ENCODE measurements at places on chromosomes 5 and 9. TPM values are rescaled to one million over a fixed set of nuclear protein-coding genes. Genes with fewer than 3 reads are reported as not detected.
A peak's percentile ranks its signal among the peaks of the same experiment; 100 is the strongest.

DNA sequence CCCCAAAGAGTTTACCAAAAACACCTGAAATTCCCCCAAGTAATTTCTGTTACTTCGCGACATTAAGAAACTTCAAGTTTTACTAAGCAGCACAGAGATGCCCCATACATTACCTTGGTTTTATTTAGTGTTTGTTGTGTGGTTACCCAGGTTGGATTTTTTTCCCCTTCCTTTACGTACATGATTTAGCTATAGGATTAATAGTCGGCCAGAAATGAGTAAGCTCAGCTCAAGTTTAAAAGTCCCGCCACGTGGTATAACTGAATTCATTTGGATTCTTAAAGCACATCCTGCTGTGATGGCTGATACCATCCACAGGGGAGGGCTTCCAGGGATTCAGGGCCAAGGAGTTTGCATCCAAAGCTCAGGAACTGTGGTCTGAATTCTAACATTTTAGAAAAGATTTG lies 75.9 kb downstream of the DAP start:
- no peaks in the 10 kb centered on the region for H3K4me1 ChIP-seq
- no peak for DNase-seq
- no peaks in the 10 kb centered on the region for H3K27me3 ChIP-seq
- H3K27ac ChIP-seq: no peak overlapping the region
- no peak overlapping the region for H3K4me3 ChIP-seq

PAX5 gene
- 15.9 TPM for polyA plus RNA-seq

C5orf52 gene
- polyA plus RNA-seq: not detected

STPG3 gene
- not detected for polyA plus RNA-seq

DNA sequence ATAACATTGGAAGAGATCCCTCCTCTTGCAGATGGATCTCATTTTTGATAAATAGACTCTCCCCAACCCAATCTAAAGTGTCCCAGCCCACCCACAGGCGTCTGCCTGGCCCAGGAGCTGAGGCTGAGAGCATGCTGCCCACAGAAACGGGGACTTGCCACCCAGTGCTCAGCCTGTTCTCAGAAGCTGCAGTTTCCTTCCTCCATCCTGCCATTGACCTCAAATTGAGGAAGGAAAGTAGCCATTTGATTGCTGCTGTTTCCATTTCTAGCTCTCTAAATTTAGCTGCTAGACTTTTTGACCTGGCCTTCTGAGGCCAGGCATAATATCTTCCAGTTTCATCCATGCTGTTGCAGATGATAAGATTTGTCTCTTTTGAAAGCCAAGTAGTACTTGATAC lies 31.1 kb upstream of the FRMD3 start:
- H3K36me3 ChIP-seq: no peaks in the 10 kb centered on the region
- peaks cover 14% of the 10 kb centered on the region for H3K4me1 ChIP-seq
- H3K27ac ChIP-seq: no peak overlapping the region
- DNase-seq: no peak

GRCh38 chr9:115204904-115205453 lies 87.0 kb upstream of the TNC start:
- no peak overlapping the region for H3K27ac ChIP-seq
- H3K36me3 ChIP-seq: no peaks in the 10 kb centered on the region
- H3K4me1 ChIP-seq: no peaks in the 10 kb centered on the region
- H3K4me3 ChIP-seq: no peak overlapping the region

SLC45A2 gene
- not detected for polyA plus RNA-seq

- H3K36me3 ChIP-seq: no peaks in the 10 kb centered on the region
- H3K4me1 ChIP-seq: peaks cover 34% of the 10 kb centered on the region
- H3K27ac ChIP-seq: no peak overlapping the region
Measured at GRCh38 chr9:19283072-19283710, 52.7 kb downstream of the DENND4C start.

DNA sequence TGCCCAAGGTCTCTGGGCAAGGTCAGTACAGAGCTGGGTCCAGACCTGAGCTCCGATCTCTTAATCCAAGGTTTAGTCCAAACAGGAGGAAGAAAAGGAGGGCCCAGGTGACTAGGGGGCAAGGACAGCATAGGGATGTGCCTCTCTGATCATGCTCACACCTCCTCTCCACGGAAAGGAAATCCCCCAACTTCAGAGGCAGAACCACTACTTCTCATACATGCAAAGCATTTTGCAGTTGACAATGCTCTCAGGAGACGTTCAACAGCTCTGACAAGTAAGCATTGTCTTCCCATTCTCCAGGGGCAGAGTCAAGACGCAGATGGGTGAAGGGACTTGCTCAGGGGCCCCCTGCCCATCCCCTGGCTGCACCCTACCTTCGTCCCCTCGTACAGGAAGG lies 8.7 kb upstream of the CORO2A start:
- H3K27me3 ChIP-seq: no peaks in the 10 kb centered on the region
- no peak for DNase-seq
- no peak overlapping the region for H3K27ac ChIP-seq
- H3K36me3 ChIP-seq: peaks cover 35% of the 10 kb centered on the region

DNA sequence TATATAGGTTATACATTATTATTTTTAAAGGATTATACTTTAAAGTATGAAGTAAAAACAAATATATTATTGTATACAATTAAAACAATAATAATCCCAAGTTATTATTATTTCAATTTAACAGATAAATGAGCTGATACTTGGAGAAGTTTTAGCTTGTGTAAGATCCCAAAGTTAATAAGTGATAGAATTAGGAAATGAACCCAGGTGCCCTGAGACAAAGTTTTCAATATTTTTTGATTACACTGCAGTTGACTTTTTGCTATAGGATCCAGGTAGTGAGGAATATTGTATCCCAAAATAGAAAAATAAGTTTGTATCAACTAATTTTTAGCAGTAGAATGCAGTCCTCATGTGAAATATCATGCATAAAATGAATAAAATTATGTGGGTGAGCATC lies 543.2 kb upstream of the ZNF608 start:
- no peaks in the 10 kb centered on the region for H3K4me1 ChIP-seq
- no peak for DNase-seq
- H3K27ac ChIP-seq: no peak overlapping the region
- H3K27me3 ChIP-seq: no peaks in the 10 kb centered on the region

DNA sequence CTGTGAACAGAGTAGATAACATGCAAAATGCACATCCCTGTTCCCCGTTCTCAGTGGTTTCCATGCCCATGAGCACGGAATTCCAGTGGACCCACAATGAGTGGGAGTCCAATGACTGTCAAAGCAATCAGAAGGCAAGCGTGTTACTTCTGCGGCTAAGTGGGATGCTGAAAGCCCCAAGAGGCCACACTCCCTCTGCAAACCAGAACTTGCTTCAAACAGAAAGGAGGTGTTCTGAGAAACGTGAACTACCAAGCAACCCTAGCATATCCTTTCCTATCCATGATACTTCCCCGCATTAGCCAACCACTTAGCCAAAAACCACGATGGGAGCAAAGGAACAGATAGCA lies 21.7 kb upstream of the MVB12B start:
- no peaks in the 10 kb centered on the region for H3K27me3 ChIP-seq
- no peaks in the 10 kb centered on the region for H3K36me3 ChIP-seq
- no peak for DNase-seq

- no peaks in the 10 kb centered on the region for H3K36me3 ChIP-seq
- no peak for DNase-seq
- no peak overlapping the region for H3K27ac ChIP-seq
- H3K4me1 ChIP-seq: no peaks in the 10 kb centered on the region
Measured at GRCh38 chr5:137055271-137055872, 443.8 kb downstream of the SPOCK1 start.

PHYKPL gene
- polyA plus RNA-seq: 46.9 TPM

GRCh38 chr9:125088752-125089151 lies 54.6 kb downstream of the SCAI start:
- peaks cover under 1% of the 10 kb centered on the region for H3K36me3 ChIP-seq
- no peak overlapping the region for H3K27ac ChIP-seq
- H3K4me1 ChIP-seq: no peaks in the 10 kb centered on the region
- H3K27me3 ChIP-seq: no peaks in the 10 kb centered on the region
- H3K4me3 ChIP-seq: no peak overlapping the region

GRCh38 chr9:93674580-93675335 lies 98.4 kb downstream of the PHF2 start:
- no peaks in the 10 kb centered on the region for H3K4me1 ChIP-seq
- H3K27me3 ChIP-seq: no peaks in the 10 kb centered on the region
- peaks cover 52% of the 10 kb centered on the region for H3K36me3 ChIP-seq
- peak; percentile 52 for DNase-seq

DNA sequence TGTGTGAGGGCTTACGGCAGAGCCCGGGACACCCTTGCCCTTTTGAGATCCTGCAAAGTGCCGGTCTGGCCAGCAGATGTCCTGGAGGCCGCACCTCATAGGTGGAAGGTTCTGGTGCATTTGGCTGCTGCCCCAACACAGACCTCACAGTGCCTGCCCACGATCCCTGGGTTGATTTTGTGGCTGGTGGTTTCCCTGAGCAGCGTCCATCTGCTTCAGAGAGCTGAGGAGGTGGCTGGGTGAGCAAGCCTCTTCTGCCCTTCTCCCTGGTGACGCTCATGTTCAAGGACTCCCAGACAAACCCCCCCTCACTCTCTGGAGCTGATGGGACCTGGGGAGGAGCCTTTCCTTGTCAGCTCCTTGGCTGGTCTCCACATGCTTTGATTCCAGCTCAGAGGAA lies 18.9 kb downstream of the BNIP1 start:
- H3K36me3 ChIP-seq: peaks cover 74% of the 10 kb centered on the region
- no peak overlapping the region for H3K4me3 ChIP-seq

GRCh38 chr5:97194366-97194765 lies 11.3 kb upstream of the RIOK2 start:
- H3K27ac ChIP-seq: peak overlapping the region; percentile 28
- H3K4me3 ChIP-seq: no peak overlapping the region
- H3K36me3 ChIP-seq: no peaks in the 10 kb centered on the region

- H3K27ac ChIP-seq: no peak overlapping the region
- H3K27me3 ChIP-seq: peaks cover 7% of the 10 kb centered on the region
- H3K36me3 ChIP-seq: no peaks in the 10 kb centered on the region
- no peak overlapping the region for H3K4me3 ChIP-seq
- DNase-seq: no peak
Measured at GRCh38 chr5:149268928-149269557, 2.6 kb upstream of the AFAP1L1 start.

DNA sequence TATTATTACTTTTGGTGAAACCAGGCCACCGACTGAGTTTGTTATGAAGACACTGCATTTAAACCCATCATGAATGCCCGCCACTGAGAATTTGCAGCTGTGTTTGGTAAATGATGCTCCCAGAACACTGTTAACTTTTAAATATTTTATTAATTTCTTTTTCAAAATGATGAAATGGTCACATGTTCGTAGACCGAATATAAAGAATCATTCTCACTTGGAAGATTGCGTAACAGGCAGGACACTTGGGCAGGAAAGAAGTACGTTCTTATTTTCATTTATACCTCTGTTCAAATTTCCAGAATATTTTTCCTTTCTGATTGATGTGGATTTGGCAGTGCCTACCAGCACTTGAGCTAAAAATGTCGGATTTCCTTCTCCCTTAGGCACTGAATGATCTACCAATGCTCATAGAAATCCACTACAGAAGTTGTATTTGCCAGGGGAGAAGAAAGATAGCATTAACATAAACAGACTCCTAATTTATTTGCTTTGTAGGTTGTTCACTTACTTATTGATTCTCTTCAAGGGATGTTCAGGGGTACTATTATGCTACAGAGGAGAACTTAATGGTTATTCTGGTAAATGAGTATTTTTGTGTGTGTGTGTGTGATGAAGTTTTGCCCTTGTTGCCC lies 13.8 kb downstream of the CYFIP2 start:
- H3K36me3 ChIP-seq: no peaks in the 10 kb centered on the region
- peak overlapping the region; percentile 39 for H3K27ac ChIP-seq
- no peaks in the 10 kb centered on the region for H3K27me3 ChIP-seq
- no peak for DNase-seq
- H3K4me3 ChIP-seq: no peak overlapping the region

FOXD4L4 gene
- polyA plus RNA-seq: 0.10 TPM

- H3K36me3 ChIP-seq: no peaks in the 10 kb centered on the region
- no peak overlapping the region for H3K4me3 ChIP-seq
- H3K4me1 ChIP-seq: peaks cover 7% of the 10 kb centered on the region
- DNase-seq: peak; percentile 92
- H3K27me3 ChIP-seq: no peaks in the 10 kb centered on the region
Measured at GRCh38 chr5:99060306-99061261, 131.8 kb upstream of the CHD1 start.

GNAQ gene
- polyA plus RNA-seq: 5.6 TPM

GRCh38 chr5:75701856-75702255 lies 15.4 kb downstream of the POC5 start:
- no peaks in the 10 kb centered on the region for H3K4me1 ChIP-seq
- no peaks in the 10 kb centered on the region for H3K27me3 ChIP-seq
- no peak overlapping the region for H3K4me3 ChIP-seq
- no peak for DNase-seq
- no peak overlapping the region for H3K27ac ChIP-seq

GRCh38 chr9:71795097-71795813 lies 26.9 kb upstream of the CEMIP2 start:
- no peak overlapping the region for H3K4me3 ChIP-seq
- H3K27ac ChIP-seq: peak overlapping the region; percentile 69
- H3K36me3 ChIP-seq: no peaks in the 10 kb centered on the region
- no peaks in the 10 kb centered on the region for H3K27me3 ChIP-seq
- no peak for DNase-seq

SNX30 gene
- 2.0 TPM for polyA plus RNA-seq

GRCh38 chr9:126306071-126306647 lies 20.5 kb upstream of the MVB12B start:
- DNase-seq: no peak
- H3K27me3 ChIP-seq: no peaks in the 10 kb centered on the region
- H3K36me3 ChIP-seq: no peaks in the 10 kb centered on the region
- H3K4me3 ChIP-seq: no peak overlapping the region

- H3K27ac ChIP-seq: no peak overlapping the region
- H3K27me3 ChIP-seq: no peaks in the 10 kb centered on the region
- no peaks in the 10 kb centered on the region for H3K4me1 ChIP-seq
Measured at GRCh38 chr5:82419559-82420332, 141.6 kb upstream of the RPS23 start.

GRCh38 chr5:57304931-57305330 lies 131.1 kb downstream of the GPBP1 start:
- no peaks in the 10 kb centered on the region for H3K4me1 ChIP-seq
- H3K27me3 ChIP-seq: no peaks in the 10 kb centered on the region
- no peak overlapping the region for H3K4me3 ChIP-seq
- H3K36me3 ChIP-seq: no peaks in the 10 kb centered on the region
- H3K27ac ChIP-seq: no peak overlapping the region
- no peak for DNase-seq

PCDHA5 gene
- not detected for polyA plus RNA-seq

DNA sequence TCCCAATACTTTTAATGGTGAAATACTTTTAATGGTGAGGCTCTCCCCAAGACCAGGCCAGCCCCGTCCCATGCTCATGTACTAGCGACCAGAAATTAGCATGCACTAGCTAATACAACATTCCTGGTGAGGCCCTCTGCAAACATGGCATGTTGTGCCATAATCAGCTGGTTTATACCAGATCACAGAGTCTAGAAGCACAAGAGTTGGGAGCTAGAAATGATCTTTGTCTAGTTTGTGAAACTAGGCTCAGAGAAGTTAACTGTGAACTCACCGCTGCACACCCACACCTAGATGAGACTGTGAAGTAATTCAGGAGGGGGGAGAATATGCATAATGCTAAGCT lies 37.4 kb downstream of the MTMR12 start:
- DNase-seq: no peak
- H3K4me1 ChIP-seq: peaks cover 25% of the 10 kb centered on the region
- H3K4me3 ChIP-seq: no peak overlapping the region
- peaks cover 33% of the 10 kb centered on the region for H3K36me3 ChIP-seq
- H3K27me3 ChIP-seq: no peaks in the 10 kb centered on the region
- H3K27ac ChIP-seq: peak overlapping the region; percentile 52

GLRA1 gene
- polyA plus RNA-seq: not detected

GRCh38 chr9:113541019-113541900 lies 77.7 kb downstream of the RGS3 start:
- peaks cover 89% of the 10 kb centered on the region for H3K4me1 ChIP-seq
- no peaks in the 10 kb centered on the region for H3K27me3 ChIP-seq
- H3K36me3 ChIP-seq: peaks cover 7% of the 10 kb centered on the region
- DNase-seq: peak; percentile 64
- no peak overlapping the region for H3K27ac ChIP-seq

HSPA5 gene
- polyA plus RNA-seq: 49.6 TPM

TRIM23 gene
- 3.3 TPM for polyA plus RNA-seq
